Right ventricle myocardium superior (tissue), 1 donor: ENCODE measurements at places on chromosomes 5 and 9. TPM values are rescaled to one million over a fixed set of nuclear protein-coding genes. Genes with fewer than 3 reads are reported as not detected.

RHOBTB3 gene
- 81.1 TPM for total RNA-seq

NUTM2G gene
- total RNA-seq: not detected

HAVCR2 gene
- 2.6 TPM for total RNA-seq

PDCD1LG2 gene
- 2.4 TPM for total RNA-seq

BNC2 gene
- total RNA-seq: 3.9 TPM

SLCO6A1 gene
- not detected for total RNA-seq

- DNase-seq: no peak
Observed at GRCh38 chr9:83792746-83793145, 24.8 kb downstream of the GKAP1 start.

GRCh38 chr5:1410156-1411014 is 34.9 kb downstream of the SLC6A3 start:
- DNase-seq: peak; percentile 24

- no peak for DNase-seq
Observed at GRCh38 chr9:136031741-136032730, 63.1 kb downstream of the NACC2 start.

DNA sequence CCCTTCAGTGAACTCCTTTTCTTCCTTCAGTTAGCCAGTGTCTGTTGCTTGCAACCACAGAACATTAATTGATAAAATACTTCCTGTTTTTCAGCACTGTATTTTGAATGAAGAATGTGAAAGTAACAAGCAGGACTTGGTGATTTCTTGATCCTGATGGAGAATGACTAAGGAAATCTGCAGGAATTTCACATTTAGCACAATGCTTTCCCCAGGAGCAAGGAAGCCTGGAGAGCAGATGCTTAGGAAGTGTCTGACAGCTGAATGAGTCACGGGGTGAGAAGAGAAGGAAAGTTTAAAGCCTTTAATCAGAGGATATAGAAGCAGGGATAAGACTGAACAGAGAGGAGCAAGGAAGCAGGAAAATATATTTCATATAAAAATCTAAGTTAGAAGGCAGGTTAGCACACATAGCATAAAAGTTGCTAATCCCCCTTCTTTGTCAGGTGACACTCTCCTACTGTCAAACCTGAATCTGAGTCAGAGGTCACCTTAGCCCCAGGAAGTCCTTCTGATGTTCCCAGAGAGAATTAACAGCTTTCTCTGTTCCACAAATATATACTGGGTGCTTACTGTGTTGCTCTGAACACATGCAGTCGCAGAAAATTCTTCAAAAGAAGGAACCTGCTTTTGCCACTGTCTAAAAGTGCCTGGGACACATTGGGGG is 59.7 kb downstream of the GNA14 start:
- DNase-seq: no peak

DNA sequence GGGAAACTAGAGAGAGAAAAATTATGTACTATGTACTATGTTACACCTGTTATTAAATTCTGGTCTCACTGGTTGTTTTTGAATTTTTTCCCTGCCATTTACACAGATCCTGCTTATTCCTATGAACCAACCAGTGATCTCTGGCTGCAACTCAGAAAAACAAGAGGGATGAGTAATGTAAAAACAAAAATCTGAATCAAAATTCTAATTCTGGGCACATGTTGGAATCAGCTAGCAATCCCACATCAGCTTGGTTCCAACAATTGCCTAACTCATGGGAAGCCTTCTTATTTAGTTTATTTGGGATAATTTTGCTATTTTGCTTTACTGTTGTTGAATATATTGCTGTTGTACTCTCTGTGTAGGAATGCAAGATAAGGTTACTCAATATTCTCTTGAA is 78.3 kb downstream of the PLK2 start:
- no peak for DNase-seq

DNA sequence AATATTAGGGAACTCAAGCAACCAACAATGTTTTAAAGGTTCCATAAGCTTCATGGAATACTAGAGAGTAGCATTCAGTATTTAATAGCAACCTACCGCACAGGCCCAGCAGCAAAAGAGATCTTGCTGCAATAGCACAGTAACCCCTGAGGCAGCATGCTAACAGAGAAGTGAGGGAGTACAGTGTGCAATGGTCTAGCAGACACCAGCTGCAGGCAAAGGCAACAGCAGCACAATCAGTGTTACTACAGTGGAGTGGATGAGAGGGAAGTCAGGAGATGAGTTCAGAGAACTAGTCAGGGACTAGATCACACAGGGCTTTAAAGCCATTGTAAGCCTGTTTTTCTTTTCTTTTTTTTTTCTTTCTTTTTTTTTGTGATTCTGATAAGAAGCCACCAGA is 2.8 kb downstream of the TICAM2 start:
- no peak for DNase-seq

DNA sequence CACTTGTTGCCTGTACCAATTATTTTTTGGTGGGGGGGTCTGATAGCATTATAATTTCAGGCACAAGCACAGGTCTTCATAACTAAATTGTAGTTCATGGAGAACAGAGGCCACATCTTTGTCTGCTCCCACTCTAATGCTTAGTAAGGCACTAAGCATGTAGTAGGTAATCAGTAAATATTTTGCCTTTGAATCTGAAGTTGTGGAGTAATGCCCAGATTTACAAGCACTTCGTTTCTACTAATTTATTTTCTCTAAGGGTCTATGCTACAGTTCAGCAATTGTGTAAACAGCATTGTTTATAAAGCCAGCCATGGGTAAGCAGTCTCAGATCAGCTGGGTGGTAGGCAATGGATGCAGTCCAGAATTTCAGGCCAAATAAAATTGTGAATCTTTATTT is 78.6 kb downstream of the GRIA1 start:
- no peak for DNase-seq

GRCh38 chr9:16921855-16922254 is 51.4 kb upstream of the BNC2 start:
- DNase-seq: no peak

MCTP1 gene
- total RNA-seq: 7.1 TPM

DNA sequence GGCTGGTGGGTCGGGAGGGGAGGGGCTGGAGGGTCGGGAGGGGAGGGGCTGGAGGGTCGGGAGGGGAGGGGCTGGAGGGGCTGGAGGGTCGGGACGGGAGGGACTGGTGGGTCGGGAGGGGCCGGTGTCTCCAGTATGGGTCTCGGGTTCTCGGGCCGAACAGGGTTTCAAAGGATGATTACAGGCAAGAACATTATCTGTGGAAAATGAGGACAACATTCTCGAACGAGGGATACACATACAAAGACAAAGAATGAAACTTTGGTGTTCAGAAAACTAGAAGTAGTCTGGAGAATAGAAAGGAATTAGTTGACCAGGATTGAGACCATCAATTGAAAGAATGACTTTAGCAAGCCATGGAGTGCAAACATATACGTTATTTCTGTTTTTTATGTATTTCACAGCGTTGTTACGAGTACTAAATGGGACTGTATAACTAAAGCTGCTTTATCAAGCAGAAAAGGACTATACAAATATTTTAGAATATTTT is 360 bp upstream of the ZCCHC10 start:
- no peak for DNase-seq

GCNT4 gene
- 0.30 TPM for total RNA-seq

AFAP1L1 gene
- total RNA-seq: 42.2 TPM

DNA sequence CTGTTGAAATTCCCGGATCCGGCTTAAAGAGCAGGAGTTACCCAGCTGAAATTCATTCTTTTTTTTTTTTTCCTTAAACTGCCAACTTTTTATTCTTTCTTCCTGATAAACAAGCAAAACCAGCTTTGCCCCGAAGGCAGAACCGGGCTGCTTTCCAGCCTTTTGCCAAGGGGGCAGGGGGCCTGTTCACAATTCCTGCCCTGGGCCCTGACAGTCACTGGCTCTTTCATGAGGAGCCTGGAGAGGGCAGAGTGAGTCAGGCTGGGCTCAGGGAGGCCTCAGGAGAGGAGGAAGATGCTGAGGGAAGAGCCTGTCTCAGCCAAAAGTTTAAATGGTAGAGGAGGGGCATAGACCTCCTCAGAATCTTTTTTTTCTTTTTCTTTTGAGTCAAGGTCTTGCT is 4.8 kb downstream of the GLIPR2 start:
- peak; percentile 59 for DNase-seq

TERT gene
- total RNA-seq: not detected

- no peak for DNase-seq
Observed at GRCh38 chr5:64144425-64145215, 21.0 kb upstream of the RNF180 start.

TMEM245 gene
- total RNA-seq: 102 TPM

DNA sequence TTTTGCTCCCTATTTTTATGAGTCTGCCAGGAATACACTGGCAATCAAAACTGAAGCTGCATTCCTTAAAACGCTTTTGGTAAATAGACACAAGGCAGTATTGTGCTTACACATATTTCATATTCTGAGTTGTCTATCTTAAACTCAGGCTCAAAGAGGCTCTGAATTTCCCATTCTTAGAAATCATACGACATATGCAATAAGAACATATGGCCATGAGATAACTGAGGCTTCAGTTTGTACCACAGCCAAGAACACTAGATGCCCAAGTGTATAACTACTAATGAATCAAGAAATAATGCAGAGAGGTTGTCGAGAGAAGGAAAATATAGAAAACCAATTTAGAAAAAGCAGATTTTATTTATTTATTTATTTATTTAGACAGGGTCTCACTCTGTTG is 357.4 kb downstream of the NDUFS4 start:
- no peak for DNase-seq

- DNase-seq: no peak
Observed at GRCh38 chr5:111463311-111463710, 49.0 kb downstream of the STARD4 start.

SLC36A3 gene
- not detected for total RNA-seq

GRCh38 chr5:140344683-140345423 is 1.6 kb downstream of the HBEGF start:
- no peak for DNase-seq

C9 gene
- not detected for total RNA-seq

- no peak for DNase-seq
Observed at GRCh38 chr5:58543723-58544122, 39.2 kb upstream of the RAB3C start.

DNA sequence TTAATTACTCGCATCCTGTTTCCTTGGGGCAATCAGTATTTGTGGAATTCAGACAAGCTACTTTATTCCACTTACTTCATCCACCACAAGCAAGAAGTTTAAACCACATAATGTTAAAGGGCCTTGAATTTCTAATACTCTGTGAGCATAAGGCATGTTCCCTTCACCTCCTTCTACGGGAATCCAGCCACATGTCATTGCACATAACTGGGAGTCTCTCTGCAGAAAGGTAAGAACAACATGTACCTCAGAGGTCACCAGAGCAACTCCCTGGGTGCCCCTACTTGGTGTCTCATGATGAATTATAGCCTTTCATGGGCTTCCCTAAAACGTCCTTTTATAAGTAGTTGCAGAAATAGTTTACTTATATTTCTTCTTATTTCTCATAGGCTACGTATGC is 553.2 kb downstream of the DTWD2 start:
- DNase-seq: no peak

- DNase-seq: peak; percentile 80
Observed at GRCh38 chr9:134358662-134359319, 32.5 kb downstream of the RXRA start.

DNA sequence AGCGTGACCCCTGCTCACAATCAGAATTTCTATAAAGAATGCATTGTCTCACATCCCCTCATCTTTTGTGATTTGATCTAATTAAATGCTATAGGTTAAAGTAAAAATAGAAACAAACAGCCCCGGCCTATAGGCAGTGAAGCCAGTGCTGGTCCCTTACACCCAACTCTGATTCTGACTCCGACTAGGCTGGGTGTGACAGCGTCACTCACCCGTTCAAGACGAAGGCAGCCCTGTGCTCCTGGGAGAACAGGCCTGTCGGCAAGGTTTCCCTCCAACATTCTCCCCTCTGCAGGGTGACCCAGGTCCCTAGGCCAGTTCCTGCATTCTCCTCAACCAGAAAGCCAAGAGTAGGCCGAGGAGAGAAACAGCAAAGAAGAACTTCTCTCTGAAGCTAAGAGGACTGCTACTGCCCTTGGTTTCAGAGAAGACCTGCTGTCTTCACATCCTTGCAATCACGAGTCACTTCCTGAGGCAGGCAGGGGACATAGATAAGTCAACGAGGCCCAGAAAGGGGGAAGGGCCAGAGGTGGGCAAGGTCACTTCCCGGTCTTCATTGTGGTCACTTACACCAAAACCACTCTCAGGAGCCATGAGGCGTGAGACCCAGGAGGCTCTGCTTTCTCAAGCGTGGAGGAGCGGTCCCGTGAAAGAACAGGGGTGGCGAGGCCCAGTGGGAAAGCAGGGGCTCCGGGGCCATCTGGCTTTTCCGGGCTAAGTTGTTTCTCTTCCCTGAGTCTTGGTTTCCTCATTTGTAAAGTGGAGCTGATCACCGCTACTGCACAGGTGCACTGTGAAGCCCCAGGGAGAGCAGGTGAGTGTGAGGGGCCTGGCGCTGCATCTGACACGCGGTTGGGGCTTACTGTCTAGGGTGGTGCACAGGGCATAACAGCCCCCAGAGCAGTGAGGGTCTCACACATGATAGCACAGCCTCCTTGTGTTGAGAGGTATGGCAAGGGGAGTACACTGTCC is 200.8 kb downstream of the CRB2 start:
- DNase-seq: no peak

GRCh38 chr5:136772491-136772890 is 407.1 kb upstream of the TRPC7 start:
- no peak for DNase-seq
